ENCODE measurements at places on chromosomes 3 and 15.

- DNase-seq: no peak
Measured at GRCh38 chr3:144085964-144086363, 114.3 kb downstream of the DIPK2A start.

GRCh38 chr3:183954875-183955274 is 62.8 kb downstream of the ABCC5 start:
- no peak for DNase-seq

- DNase-seq: no peak
Measured at GRCh38 chr3:14307656-14308302, 94.6 kb upstream of the SLC6A6 start.

- DNase-seq: no peak
Measured at GRCh38 chr3:144127700-144128099, 156.1 kb downstream of the DIPK2A start.

- no peak for DNase-seq
Measured at GRCh38 chr3:44019736-44020135, 221.9 kb upstream of the TOPAZ1 start.

GRCh38 chr3:16839271-16840100 is 45.3 kb upstream of the PLCL2 start:
- no peak for DNase-seq

GRCh38 chr15:48680841-48681240 is 35.3 kb upstream of the FBN1 start:
- DNase-seq: no peak

- DNase-seq: no peak
Measured at GRCh38 chr3:154273381-154273780, 50.9 kb downstream of the DHX36 start.

DNA sequence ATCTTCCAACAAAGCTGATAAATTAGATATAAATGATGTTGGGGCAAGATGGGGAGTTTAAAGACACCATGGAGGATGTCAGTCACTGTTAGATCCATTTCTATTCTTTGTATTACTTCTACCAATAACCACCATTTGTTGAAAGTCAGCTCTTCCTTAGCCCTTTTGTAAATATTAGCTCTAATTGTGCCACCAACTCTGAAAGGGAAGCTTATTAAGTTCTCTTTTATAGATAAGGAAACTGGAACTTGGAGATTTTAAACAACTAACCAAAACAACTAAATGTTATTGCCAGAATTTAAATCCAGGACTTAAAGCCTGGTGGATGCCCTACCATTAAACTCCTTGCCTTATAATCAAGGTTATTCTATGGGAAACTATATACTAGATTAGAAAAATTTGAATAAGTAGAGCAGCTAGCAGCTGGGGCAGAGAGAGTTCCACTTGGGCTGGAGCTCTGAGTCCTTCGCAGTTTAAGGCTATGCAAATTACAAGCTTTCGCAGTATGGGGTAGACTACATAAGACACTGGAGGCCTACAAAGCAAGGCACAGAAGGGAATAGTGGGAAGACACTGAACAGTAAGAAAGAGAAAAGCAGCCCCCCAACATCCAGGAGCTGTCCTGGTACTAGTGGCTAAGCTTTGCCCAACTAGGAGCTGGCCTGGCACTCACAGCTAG is 52.6 kb downstream of the TM4SF18 start:
- no peak for DNase-seq

- DNase-seq: no peak
Measured at GRCh38 chr15:53872410-53872809, 105.8 kb upstream of the UNC13C start.

- DNase-seq: no peak
Measured at GRCh38 chr15:100721758-100722550, 119.6 kb downstream of the ASB7 start.

DNA sequence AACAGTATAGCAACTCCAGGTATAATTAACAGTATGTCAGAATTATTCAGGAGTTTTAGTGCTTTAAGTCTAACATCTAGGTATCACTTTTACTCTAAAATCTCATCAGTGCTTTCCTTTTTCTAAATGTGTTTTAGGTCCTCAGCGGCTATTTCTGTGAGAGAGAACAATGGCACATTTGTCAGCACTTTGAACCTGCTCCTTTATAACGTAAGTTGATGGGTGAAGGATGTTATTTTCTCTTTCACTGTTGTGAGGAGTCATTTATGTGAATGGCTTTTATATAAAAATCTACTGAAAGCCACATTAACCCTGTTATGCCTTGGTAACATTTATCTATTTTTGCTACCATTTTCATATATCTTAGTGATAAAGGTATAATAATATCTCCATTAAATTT is 22.8 kb downstream of the ZPLD1 start:
- no peak for DNase-seq

DNA sequence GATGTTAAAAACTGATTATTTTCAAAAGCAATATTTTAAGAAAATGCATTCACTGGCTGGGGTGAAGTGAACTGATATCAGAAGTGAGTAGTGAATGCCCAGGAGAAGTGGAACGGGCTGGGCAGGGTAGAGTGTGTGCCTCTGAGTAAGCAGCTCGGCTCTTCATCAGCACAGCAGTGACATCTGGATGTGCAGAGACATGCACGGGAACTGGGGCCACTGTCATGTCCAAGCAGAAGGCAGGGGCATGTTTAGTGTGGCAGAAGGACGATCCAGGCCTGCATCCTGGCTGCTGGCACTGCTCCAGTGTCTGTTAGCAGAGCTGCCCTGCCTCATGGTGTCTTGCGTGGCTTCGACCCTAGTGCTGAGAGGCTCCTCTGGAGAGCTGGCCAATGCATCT is 305.6 kb upstream of the LRRFIP2 start:
- DNase-seq: no peak

DNA sequence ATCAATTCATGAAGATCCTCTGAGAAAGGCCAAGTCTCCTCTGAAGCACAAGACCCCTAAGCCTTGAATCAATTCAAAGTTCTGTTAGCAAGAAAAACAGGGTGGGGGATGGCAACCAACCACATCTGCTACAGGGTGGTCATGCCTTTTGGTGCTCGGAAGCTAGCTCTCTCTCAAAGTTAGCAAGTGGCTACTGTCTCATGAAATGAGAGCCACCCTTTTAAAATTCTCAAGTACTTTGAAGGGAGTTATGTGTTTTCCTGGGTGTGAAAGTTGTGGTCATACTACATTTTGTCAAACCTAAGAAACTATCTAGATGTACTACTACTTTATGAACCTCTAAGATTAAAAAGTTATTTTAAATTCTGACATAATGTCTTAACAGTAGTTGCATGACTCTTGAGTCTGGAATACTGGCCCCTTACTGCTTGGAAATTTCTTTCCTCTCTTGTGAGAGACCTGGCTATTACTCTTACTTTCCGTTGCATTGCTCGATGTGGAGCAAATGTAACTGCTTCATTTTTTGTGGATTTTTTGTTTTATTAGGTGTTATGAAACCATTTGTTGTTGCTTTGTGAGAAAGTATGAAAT is 116.1 kb downstream of the CHST2 start:
- no peak for DNase-seq

DNA sequence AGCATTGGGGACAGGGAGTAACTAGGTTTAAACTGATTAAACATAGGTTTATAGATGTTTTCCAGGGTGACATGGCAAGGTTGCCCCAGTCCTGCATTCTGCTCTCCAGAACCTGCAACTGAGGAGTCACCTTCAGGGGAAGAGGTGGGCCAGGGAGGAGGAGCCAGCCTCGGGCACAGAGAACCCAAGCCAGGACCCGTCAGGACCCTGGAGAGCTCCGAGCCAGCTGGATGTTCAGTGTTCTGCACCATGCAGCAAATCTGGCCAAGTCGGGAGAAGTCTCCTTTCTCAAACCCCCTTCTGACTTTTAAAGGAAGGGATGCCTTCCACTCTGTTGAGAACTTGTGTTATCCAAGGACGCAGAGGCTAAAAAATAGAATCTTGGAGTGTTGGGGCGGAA is 62.1 kb upstream of the SLC6A11 start:
- peak; percentile 13 for DNase-seq

- no peak for DNase-seq
Measured at GRCh38 chr3:118932822-118933558, 101.7 kb downstream of the IGSF11 start.

DNA sequence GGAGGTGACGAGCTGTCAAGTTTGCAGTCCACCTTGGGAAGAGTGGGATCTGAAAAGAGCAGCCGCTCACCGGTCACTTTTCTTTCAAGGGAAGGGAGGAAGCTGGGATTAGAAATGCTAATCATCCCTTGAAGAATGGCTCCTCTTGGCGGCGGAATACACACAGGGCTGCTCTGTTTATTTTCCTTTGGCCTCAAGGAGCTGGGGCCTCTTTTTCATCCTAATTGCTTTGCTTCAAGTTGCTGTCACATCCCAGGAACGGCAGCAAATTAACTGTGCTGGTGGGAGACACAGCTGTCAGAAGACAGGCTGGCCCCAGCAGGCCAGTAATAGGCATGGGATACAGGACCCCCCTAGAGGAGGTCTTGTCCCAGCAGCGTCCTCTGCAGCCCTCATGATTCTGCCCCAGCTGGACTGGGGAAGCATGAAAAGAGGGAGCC is 6.7 kb downstream of the KBTBD13 start:
- no peak for DNase-seq

- peak; percentile 69 for DNase-seq
Measured at GRCh38 chr3:125990253-125990970, 21.4 kb downstream of the ROPN1B start.

- DNase-seq: no peak
Measured at GRCh38 chr3:136728918-136729317, 23.3 kb downstream of the STAG1 start.

GRCh38 chr15:69997161-69997485 is 100.6 kb downstream of the TLE3 start:
- DNase-seq: no peak

- no peak for DNase-seq
Measured at GRCh38 chr3:64029287-64029686, 6.0 kb upstream of the PSMD6 start.

- no peak for DNase-seq
Measured at GRCh38 chr3:41583014-41583413, 378.9 kb downstream of the ULK4 start.

DNA sequence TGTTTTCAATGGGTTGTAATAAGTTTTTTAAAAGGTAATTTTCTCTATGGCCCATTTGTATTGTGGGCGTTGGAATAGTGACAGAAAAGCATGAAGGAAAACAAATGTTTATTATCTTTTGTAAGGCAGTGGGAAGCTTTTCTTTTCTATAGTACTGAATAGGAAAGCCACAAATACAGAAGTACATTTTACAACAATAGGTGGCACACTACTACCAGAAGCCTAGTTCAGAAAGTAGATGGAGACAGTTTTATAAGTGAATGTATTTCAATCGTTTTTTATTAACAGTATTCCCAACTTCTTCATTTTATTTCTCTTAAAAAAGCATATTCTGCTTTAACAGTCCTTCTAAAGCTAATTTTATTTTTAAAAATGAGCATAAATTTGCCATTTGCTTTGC is 296.7 kb downstream of the PTPRG start:
- no peak for DNase-seq

GRCh38 chr3:177145381-177145780 is 51.9 kb downstream of the TBL1XR1 start:
- DNase-seq: no peak

- no peak for DNase-seq
Measured at GRCh38 chr3:152641198-152641597, 193.7 kb upstream of the P2RY1 start.

DNA sequence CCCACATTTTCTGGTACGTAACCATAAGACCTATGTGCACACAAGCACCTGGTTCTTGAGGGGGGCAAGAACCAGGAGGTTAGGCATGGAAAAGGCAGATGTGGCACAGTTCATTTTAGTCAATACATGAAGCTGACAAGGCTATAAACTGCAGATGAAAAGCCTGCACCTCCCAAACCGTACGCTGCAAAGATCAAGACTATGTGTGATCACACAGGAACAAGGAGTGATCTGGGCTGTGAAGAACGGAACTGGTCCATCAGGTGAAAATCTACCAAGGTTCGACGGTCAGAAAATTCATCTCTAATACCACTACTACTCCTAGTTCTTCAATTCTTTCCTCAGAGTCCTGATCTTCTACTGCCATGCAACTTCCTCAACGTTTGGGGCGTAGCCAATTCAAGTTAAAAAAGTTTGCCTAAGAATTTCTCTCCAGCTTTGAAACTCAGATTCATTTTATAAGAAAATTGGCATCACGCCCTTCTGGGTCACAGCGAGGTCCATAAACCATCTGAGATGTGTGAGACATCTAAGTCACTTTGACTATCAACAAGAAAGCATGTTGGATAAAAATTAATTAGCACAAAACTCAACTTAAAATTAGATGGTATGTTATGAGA is 41.9 kb downstream of the PLD1 start:
- no peak for DNase-seq

- no peak for DNase-seq
Measured at GRCh38 chr3:127784283-127784682, 38.0 kb downstream of the MGLL start.

GRCh38 chr15:78255421-78256043 is 8.8 kb upstream of the DNAJA4 start:
- DNase-seq: no peak

GRCh38 chr3:189624130-189624529 is 7.1 kb upstream of the TP63 start:
- no peak for DNase-seq

- DNase-seq: no peak
Measured at GRCh38 chr3:171895900-171896299, 52.8 kb downstream of the TMEM212 start.

DNA sequence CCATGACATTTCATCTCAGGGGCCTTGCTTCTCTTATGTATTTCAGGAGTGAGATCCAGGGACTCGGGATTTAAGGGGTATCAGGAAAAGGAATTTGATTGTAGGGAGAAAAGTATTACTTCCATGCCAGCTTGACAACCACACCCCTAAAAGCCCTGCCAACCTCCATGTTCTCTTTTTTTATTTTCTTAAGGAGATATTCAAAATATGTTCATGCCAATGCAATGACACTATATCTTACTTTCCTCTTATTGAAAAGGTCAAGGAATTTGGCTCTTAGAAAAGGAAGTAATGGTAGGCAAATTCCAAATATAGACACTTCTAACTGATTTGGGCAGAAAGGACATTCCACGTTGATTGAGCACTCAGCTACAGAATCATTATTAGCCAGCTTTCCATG is 407.5 kb upstream of the NECTIN3 start:
- DNase-seq: no peak

- DNase-seq: no peak
Measured at GRCh38 chr15:72616491-72617210, 37.8 kb upstream of the GOLGA6B start.

GRCh38 chr3:42653560-42654330 is at the start of gene ZBTB47:
Gene ZBTB47 (plus strand): TSS chr3:42653697. CDS start chr3:42658356, 4,659 bp downstream.
- DNase-seq: no peak

- DNase-seq: no peak
Measured at GRCh38 chr15:33551860-33552259, 241.1 kb downstream of the RYR3 start.

DNA sequence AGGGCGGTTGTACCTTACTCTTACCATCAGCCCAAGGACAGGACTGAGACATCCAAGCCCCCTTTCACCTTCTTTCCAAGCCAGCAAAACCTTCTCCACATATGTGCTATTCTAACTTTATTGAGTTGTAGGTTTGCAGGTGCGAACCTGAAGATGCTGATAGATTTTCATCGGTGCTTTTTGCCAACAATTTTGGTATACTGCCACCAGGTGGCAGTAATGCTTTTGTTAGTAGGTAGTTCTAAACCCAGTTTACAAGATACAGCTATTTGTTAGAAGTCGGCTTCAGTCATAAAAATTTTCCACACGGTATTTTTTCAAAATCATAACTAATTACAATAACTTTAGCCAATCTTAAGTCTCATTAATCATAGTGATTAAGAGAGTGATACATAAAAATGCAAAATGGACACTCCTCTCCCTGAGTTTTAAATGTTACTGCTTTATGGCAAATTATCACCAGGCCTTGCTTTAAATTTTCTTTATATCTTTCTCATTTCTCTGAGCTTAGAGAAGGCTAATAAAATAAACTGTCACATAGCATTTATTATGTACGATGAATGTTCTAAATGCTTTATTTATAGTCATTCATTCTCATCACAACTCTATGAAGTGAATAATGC is 636 bp downstream of the TBC1D21 start:
- peak; percentile 11 for DNase-seq
